ENCODE measurements at places on chromosomes 11 and 22. TPM values are rescaled to one million over a fixed set of nuclear protein-coding genes. Genes with fewer than 3 reads are reported as not detected.

The SLC22A6 gene
- total RNA-seq: not detected

The OR6M1 gene
- total RNA-seq: not detected

The CREB3L1 gene
- not detected for total RNA-seq

The DEFB131B gene
- not detected for total RNA-seq

The PDGFD gene
- not detected for total RNA-seq

The BACE1 gene
- 0.48 TPM for total RNA-seq

The PNPLA5 gene
- total RNA-seq: not detected

The OR2AG2 gene
- not detected for total RNA-seq

The CCDC116 gene
- 0.42 TPM for total RNA-seq

The CD248 gene
- total RNA-seq: 2.4 TPM

The OR5AP2 gene
- total RNA-seq: not detected

The FXYD6 gene
- total RNA-seq: not detected
